ENCODE measurements at places on chromosomes 2 and 18.

DNA sequence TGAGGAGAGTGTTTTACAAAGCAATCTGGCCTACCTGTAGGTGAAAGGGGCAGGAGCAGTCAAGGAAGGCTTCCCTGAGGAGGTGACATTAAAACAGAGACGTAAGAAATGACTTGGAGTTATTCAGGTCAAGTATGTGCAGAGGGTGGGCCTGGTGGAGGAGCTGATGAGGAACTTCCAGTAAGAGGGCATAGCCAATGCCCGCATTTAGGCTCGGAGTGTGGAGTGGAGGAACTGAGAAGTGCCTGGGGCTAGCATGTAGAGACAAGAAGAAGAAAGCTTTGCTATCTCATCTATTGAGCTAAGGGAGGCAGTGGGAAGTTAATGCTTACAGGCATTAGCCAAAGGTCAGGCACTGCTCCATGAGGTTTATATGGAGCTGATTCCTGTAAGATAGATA is 312.2 kb downstream of the ZNF521 start:
- DNase-seq = no peak

DNA sequence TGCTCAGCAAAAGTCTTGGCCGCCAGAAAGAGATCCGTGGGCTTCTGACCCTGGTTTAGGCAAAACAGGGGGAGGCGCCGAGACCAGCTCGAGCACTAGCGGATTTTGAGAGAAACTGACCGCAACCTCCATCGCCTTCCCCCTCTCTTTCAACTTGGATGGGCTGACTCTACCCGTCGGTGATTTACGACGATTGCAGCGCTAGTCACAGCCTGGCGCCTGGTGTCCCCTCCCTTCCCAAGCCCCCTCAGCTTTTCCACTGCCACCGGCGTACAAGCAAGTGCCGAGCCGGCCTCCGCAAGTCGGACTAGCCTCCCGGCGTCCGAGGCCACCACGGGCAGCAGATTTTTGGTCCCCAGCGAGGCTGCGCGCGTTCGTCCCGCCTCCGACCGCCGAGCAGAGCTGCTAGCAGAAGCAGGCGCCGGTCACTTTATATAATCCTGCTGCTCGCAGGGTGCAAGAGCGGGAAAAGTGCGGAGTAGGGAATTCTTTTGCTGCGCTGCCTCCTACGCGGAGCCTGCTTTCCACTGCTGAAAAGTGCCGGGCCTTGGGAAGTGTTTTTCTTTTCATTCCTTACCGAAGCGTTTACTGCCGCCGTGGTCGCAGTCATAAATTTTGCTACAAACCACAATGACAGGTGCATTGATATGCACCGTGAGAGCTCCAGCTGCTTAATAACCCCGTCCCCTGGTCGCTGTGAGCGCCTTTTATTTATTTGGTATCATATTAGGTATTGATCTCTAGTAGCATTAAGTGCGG is 7.7 kb downstream of the HOXD3 start:
- DNase-seq = peak; percentile 30

- peak; percentile 10 for DNase-seq
Measured at GRCh38 chr18:33804258-33804657, 226.2 kb downstream of the ASXL3 start.

DNA sequence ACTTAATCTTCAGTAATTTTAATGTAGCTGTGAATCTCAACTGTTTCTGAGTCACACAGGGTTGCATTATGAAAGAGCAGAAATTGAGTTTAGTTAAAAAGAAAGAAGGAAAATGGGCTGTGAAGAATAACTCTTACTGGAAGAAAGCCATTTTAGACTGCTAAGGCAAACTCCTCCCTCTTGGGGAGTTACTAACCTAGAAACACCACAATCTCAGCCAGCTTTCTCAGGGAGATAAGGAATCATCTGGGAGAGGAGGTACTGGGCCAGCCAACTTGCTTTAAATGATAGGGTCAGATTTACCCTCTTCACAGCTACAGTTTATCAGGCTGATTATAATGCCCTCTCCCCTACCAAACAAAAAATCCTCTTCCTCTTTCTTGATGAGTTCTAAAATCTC is 119.5 kb downstream of the CCDC148 start:
- DNase-seq = no peak

DNA sequence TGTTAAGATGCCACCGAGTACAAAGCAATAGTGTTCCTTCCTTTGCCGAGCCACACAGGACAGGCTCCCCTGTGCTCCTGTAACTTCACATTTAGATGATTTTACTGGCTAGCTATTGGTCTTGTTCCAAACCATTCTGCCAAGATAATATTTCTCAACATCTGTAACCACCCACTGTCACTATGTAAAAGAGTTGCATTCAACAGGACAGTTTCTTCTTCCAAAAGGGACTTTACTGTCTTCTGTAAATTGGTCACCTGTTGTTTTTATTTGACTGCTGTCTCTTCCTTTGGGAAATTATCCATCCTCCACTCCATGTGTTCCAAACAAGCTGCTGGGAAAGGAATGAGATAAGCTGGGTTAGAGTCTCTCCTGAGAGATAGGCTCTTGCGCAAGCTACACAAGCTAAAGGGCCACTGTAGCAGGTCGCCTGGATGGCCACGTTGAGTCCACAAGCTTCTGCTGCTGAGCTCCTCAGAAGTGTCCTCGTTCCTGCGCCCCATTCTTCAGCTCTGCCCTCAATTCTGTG is 14.4 kb upstream of the BZW1 start:
- DNase-seq = no peak

DNA sequence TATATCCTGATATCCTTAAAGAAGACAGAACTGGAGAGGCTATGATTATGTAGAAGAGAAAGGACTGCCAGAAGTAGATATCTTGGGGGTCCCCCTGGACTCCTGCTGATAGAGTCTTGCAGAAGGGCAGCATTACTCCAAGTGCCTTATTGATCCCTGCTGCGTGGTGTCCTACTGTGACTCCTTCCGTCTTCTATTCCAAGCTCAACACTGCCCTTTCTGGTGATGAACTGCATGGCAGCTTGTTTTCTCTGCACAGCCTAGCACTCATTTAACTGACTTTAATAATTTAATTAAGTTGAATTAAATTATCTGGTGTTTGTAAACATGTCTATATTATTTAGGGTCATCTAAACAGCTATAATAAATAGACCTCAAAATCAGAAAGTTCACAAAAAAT is 194.1 kb upstream of the DSEL start:
- DNase-seq = no peak

Data from M059J (cell line).